Hypothalamus (tissue), 51 donors: ENCODE measurements at places on chromosomes 2 and 18.

DNA sequence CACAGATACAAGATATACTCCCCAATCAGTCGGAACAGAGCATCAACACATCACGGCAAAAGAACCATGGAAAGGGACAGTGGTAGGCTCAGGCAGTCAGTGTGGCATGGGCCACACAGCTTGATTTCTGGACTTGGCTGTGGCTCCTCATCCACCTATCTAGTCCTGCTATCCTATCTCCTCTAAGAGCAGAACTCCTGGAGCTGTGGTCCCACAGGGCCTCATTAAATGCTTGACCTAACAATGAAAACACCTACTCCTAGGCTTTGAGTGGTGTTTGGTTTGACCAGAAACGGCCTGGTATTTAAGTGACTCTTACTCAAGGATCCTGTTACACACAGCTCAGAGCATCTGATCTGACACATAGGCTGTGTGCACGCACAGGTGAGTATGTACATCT, 33.6 kb upstream of the SMAD2 start:
- no peak for DNase-seq

DNA sequence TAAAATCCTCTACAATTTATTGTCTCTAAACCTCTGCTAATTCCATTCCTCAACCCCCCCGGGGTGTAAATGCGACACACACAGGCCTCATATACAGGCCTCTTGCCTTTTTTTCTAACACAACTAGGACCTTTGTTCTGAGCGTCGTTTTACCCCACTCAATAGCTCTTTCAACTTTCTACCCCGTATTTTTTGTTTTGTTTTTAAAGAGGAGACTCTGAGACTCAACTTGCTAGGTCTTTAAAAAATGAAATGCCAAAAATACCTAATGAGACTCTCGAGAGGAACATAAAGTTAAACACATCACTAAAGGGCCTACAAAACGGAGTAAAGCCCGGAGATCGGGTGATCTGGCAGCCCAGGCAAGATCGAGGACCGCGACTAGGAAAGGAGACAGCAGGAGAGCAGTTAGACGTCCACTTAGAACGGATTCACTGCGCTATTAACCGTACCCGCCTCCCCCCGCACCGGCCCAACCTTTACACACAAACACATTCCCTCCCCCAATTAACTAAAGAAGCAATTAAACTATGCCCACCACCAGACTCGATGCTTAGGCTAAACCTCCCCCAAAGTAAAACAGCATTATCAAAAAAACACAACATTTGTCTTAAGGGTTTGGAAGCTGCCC, 1.7 kb downstream of the TRIP12 start:
- no peak for DNase-seq

GRCh38 chr2:17765398-17765797, 11.5 kb downstream of the GEN1 start:
- DNase-seq = no peak

GRCh38 chr2:188327518-188328213, 36.0 kb downstream of the GULP1 start:
- no peak for DNase-seq

GRCh38 chr18:34550902-34551301, 159.2 kb upstream of the DTNA start:
- no peak for DNase-seq

- DNase-seq = no peak
Measured at GRCh38 chr18:68713796-68714195, 1.1 kb downstream of the TMX3 start.

DNA sequence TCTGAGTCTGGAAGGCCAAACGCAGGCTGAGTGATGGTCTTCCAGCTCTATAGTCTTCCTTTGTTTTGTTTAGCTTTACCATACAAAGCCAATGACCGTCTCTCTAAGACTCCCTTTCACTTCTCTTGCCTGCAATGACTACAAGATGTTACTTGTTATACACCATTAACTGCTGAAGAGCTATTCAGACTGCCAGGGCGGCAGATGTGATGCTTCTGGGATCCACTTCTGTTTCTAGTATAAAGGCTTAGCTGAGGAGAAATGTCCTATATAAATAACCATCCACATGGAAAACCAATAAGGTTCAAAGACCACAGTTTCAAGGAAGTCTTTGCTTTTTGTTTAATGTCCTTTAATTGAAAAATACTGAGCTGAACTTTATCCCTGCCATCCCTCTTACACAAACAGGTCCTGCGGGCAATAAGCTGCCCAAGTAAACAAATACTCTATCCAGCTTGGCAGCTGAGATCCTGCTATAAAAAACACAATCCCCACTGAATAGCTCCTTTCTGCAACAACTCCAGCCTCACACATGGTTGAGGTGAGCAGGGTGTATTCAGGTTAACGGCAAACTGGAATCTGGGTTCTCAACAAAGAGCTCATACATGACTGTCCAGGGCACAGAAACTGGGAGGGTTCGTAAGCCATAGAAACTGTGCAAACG, 124.6 kb downstream of the VIT start:
- no peak for DNase-seq

GRCh38 chr2:99545066-99545465, 55.2 kb upstream of the REV1 start:
- DNase-seq = no peak

GRCh38 chr2:42110641-42111322, 58.4 kb upstream of the EML4 start:
- DNase-seq = no peak

DNA sequence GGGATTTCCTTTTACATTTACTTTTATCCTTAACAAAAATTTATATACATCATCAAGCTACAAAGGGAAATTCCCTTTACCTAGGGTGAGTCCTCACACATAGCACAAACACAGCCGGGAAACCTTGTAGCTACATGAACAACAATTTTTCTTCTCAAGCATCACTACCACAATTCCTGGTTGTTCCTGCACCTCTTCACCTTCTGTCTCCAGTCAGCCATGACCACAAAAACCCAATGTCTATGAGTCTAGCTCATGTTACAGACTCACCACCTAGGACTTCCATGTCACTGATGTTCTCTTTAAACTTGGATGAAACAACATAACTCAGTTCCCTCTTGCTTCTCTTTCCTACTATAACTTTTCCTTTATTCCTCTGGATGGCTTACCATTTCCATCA, 460.4 kb downstream of the MBD2 start:
- no peak for DNase-seq

DNA sequence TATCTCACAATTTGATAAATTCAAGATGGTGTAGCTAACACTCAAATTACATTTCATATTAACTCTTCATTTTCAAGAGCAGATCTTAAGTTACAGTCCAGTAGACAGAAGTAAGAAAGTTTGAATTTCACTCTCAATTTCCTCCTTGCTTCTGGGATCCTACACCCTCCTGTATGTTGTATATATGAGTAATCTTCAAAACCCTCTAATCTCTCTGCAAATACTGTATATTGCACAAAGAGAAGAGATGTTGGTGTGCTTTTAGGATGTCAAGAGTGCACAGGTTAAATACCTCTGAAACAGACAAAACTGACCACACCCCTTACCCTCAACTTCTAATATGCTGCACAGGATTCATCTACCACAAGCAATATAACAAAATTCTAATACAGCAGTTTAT, 6.7 kb downstream of the CHST9 start:
- no peak for DNase-seq

DNA sequence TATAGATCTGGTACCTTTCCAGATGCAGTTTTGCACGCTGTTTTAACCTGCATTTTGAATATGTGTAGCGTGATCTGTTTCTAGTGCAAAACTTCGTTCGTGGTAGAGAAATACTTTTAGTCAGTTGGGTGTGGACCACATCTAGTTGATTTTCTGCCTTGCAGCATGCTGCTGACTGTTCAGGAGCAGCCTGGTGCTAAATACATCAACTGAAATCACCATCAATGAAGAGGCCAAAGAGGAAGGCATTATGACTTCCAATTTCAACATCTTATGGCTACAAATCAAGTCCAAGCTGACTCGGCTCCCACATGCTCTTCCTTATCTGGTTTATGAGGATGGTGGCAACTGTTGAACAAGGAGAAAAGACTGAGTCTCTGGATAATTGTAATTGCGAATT, 298.5 kb downstream of the ZNF521 start:
- DNase-seq = no peak

DNA sequence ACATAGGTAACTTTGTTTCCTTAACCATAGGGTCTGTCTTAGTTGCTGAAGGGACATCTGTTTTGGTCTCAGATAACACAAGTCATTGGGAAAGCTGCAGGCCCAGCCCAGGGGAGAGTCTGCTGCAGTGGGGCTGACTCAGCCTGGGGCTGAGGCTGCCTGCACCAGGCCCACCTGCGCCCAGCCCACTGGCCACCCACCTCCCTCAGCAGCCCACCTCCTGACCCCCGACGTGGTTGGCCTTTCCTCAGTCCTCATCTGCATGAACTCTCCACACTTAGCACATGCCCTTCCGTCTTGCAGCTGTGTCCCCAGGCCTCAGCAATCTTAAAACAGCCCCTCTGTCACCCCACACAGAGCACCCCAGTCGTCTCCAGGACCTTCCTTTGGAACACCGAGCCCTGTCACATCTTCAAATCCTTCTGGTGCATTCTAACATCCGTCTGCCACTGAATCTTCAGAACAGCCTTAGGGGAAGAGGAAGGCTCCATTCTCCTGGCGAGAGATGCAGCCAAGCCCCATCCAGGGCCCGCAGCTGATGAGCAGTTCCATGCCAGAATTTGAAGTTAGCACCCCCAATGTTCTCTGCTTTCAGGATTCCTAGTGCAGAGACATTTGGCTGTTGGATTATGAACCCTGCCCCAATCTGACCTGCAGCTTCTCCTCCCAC, 231.4 kb downstream of the SEPTIN10 start:
- no peak for DNase-seq

DNA sequence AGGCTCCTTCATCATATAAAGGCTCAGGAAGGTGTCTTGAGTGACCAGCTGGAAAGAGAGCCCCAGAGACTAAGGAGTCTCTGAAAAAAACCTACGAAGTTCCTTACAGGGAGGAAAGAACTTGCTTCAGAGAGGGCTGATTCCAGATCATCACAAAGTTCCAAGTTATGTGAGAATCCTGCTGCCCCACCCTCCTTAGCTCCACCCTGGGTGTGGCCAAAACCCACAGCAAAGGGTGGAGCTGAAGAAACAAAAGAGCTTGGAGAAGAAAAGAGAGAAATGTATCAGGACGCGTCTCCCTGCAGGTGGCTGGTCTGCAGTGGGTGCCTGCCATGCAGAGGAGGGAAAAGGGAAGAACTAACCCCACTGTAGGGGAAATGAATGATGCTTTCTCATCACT, 32.8 kb upstream of the ZNF396 start:
- no peak for DNase-seq

DNA sequence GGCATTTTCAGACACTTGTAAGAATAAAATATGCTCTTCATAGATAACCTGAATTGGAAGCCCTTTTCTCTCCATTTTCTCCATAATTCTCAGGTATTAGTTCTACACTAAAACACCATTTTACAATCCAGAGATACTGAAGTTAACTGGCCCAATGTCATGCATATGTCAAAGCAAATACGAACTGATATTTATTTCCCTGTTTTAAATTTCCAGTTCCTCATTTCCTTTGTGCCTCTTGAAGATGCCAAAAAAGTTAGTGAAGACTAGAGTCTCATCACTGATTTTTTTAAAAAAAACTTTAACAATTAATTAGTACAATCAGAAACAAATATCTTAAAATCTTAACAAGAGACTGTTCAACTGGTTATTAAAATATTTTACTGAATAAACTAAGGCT, 52.8 kb upstream of the ITGB6 start:
- no peak for DNase-seq

DNA sequence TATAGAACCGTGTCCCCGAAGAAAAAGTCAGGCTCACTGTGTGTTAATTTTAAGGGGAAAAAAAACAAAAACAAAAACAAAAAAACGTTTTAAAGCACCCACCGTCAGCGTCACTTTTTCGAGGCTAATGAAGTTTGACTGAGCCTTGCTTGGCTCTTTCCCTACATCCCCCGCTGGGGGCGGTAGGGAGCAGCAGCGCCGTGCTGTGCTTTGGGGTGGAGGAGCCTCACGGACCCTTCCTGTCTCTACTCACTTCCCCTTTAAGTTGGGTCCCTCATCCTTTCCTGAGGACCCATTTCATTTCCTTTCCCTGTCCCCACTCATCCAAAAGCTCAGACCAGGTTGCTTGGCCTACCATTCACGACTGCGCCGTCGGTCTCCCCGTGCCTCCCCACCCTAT, 82.8 kb upstream of the RPL31 start:
- DNase-seq = no peak

- no peak for DNase-seq
Measured at GRCh38 chr2:157466764-157467163, 22.9 kb upstream of the CYTIP start.

DNA sequence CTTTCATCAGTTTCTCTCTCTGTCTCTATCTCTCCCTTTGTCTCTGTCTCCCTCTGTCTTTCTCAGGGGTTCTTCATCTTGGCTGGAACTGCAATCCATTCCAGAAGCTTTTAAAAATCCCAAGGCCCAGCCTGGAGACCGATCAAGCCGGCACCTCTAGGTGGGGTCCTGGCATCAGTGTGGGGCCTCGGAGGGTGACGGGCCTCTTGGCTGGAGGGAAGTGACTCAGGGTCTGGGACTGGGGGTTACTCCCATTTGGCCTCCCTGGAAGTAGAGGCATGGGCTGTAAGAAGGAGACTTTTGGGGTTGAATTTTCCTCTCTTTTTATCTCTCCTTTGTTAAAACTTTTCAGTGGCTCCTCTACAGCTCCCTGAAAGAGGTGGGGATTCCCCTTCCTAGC, 52.8 kb upstream of the OTOF start:
- no peak for DNase-seq

DNA sequence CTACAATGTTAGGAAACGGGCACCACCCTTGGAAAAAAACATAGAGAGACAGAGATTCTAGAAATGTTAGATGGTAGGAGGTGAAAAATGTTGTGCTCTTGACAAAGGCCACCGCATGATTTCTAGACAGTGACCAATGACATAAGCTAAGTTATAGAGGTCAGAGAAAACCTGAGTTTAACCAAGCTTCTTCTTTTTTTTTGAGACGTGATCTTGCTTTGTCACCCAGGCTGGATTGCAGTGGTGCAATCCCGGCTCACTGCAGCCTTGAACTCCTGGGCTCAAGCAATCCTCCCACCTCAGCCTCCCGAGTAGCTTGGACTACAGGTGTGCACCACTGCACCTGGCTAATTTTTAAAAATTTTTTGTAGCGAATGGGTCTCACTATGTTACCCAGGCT, 13.0 kb downstream of the FER1L5 start:
- no peak for DNase-seq

GRCh38 chr2:147910990-147911473, 66.2 kb downstream of the ACVR2A start:
- no peak for DNase-seq

- DNase-seq = no peak
Measured at GRCh38 chr2:186702501-186702900, 8.6 kb downstream of the FAM171B start.
